ENCODE measurements at places on chromosomes 4 and X.
A peak's percentile ranks its signal among the peaks of the same experiment; 100 is the strongest.

- no peak for DNase-seq
Observed at GRCh38 chrX:20388594-20388993, 121.9 kb upstream of the RPS6KA3 start.

DNA sequence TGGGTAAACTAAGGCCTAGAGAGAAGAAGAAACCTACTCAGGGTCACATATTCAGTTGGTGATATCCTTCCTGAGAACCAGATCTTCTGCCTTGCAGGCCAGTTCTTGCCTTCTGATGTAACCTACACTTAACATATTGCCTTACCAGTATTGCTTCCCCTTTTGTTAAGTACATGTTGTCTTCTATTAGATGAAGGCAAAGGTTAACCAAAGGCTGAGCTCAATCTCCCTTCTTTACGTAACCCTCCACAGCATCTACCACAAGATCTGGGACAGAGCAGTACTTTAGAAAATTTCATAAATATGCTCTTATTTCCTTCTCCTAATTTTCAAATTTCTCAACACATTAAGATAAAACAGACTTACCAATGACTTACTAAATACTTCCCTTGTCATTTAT is 474.4 kb downstream of the SH2D1A start:
- no peak for DNase-seq

- no peak for DNase-seq
Observed at GRCh38 chrX:154712781-154713740, 37.8 kb downstream of the GAB3 start.

GRCh38 chr4:173883821-173884220 is 353.8 kb upstream of the HAND2 start:
- no peak for DNase-seq

DNA sequence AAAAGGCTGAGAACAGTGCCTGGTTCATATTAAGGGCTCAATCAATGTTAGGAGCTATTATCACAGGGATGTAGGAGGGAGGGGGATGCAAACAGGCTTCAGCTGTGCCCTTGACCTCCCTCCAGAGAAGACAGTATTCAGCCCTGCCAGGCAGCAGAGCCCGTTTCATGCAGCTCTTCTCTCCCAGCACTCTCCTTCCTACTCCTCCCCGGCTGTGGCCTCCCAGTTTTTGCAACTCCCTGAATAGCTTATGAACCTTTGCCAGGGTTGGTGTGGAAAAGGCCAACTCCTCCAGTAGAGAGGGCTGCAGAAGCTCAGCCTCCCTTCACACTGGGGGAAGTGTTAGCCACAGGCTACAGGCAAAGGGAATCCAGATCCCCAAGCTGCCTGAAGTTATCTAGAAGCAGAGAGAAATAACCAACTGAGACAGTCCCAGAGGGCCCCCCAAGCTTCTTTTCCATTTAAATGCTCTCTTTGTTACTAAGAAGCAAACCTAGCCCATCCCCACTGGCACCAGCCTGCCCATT is 31.7 kb upstream of the APLN start:
- DNase-seq = no peak

GRCh38 chr4:111984169-111984819 is 161.0 kb upstream of the FAM241A start:
- DNase-seq = no peak

DNA sequence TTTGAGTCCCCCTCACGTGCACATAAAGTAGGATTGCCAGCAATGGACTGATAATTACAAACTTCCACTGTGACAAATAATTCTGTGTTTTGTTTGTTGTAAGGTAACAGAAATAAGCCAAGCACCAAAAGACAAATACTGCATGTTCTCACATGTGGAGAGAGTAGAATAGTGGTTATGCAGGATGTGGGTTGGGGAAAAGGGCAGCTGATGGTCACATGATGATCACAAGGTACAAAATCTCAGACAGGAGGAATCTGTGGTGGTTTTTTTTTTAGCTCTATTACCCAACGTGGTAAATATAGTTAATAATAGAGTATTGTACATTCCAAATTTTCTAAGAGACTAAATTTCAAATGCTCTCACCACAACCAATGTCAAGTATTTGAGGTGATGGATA is 182.3 kb downstream of the BANK1 start:
- no peak for DNase-seq

GRCh38 chr4:25799522-25799921 is 63.3 kb downstream of the SEL1L3 start:
- DNase-seq = no peak

DNA sequence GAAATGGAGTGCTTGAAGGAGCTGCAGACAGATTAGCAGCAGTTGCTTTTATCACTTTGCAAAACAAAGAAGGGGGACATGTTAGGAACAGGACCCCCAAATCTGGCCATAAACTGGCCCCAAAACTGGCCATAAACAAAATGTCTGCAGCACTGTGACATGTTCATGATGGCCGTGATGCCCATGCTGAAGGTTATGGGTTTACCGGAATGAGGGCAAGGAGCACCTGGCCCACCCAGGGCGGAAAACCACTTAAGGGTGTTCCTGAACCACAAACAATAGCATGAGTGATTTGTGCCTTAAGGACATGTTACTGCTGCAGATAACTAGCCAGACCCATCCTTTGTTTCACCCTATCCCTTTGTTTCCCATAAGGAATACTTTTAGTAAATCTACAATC is 79.6 kb upstream of the GC start:
- no peak for DNase-seq

DNA sequence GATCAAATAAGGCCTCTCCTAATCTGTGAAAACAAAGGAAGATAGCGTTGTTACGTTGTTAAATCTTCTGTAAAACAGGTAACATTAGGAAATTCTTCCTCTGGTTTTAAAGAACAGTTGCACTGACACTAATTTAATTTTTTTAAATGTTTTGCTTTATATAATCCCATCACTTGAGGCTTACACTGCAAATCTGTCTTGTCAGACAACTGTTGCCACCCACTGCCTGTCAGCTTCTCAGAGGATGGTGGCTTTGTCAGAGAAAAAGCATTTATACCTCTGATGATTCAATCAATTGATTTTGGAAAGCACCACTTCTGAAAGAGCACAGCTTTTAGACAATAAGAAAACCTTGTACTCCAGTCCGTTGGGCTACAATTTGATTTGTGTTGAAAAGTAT is 799.1 kb downstream of the FSTL5 start:
- DNase-seq = no peak

- DNase-seq = peak; percentile 45
Observed at GRCh38 chr4:3461515-3462291, 1.4 kb upstream of the DOK7 start.

- DNase-seq = no peak
Observed at GRCh38 chrX:38103857-38104812, 97.8 kb downstream of the SYTL5 start.

- DNase-seq = no peak
Observed at GRCh38 chr4:109424093-109424841, 9.3 kb upstream of the SEC24B start.

DNA sequence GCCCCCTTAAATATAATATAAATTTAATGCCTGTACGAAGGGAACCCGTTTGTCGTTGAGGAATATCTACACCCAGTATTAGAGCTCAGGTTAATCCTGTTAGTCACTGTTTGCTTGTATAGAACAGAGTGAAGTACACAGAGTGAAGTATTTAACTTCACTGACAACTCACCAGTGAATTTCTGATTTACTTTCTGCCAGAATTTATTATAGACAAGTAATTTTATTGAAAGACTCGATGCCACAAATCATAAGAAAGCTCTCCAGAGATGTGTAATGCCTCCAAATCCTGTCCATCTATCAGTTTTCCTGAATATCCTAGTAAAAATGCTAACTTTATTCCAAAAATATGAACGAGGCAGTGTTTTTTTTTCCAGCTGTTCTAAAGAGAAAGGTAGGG is 1.6 kb downstream of the GAB1 start:
- no peak for DNase-seq

DNA sequence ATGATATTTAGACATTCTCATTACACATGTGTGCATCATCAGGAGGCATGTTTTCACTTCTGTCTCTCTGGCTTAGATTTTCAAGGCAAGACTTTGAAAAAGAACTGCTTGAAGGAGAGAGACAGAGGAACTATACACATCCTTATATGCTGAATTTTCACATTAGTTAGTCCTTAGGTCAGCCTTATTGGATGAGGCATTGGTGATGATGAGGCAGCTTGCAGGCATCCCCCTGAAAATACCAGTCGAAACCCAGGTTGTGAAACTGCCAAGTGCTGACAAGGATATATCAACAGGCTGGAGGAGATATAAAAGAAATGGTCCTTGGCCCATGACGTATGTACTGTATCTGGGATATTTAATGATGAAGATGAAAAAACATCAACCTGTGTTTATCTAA is 297.2 kb upstream of the AADAT start:
- no peak for DNase-seq
